CD4-positive, alpha-beta T cell treated with Interleukin-4 for 4 hours (primary cell): ENCODE measurements at places on chromosomes 3 and 15.

- DNase-seq = no peak
Measured at GRCh38 chr3:40989141-40990061, 209.9 kb upstream of the CTNNB1 start.

DNA sequence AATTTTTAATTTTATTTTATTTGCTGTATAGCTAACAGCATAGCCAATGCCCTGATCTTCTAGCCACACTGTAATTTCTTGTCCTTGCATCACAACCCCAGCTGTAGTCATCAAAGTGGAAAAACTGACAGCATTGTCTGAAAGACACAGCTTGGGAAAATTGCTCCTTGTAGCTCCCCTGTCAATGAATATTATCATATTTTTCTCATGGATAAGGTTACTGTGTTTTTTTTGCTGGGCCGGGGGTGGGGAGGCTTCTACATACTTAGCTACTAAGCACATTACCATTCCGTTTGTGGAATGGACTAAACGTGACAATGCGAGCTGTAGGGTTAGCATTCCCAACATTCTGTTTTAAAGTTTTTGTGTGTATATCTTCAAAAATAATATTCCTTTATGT, 381.3 kb downstream of the TIGIT start:
- no peak for DNase-seq

DNA sequence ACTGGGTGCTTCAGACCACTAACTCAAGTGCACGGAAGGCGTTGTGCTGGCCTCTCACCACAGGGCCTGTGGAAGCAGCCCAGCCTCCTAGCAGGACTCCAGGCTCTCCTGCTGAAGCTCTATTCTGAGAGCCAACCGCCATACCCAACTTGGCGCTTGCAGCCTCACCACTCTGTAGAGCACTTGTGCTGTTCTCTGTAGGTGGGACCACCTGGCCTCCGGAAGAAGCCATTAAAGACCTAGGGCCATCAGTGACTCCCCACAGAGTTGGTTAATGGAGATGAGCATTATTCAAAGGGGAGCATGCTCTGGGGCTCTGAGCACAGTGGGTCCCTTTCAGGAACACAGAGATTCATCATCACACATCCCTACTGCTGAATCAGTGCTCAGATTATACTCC, 50.9 kb downstream of the C3orf85 start:
- no peak for DNase-seq

GRCh38 chr3:18090377-18090776, 334.8 kb downstream of the SATB1 start:
- DNase-seq = no peak

DNA sequence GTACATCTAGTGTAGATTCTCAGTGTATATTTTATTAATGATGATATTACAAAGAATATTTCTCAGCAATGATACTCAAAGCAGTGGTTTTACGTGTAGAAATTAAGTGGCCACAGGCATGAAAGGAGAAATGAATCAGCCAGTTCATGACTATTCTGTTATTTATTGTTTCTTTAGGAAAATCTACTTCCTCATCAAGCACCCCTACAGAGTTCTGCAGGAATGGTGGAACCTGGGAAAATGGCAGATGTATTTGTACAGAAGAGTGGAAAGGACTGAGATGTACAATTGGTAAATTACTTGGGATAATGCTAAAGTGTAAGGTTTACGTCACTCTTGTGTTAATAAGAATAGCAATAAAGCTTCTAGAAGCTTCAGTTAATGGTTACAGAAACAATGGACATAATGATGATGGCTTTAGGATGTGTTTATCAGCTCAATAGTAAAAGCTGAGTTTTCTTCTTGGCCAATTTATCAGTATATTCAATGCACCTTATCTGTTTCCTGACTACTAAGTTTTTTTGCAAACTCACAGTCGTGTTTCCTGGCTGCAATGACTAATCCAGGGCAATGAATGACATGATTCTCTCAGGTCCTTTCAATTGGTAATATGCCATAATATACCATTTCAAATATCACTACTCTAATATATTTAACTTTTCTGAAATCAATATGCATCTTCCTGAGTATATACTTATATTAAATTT, 20.2 kb downstream of the ADGRG7 start:
- DNase-seq = no peak

GRCh38 chr15:94924971-94925598, 693.7 kb downstream of the MCTP2 start:
- no peak for DNase-seq

GRCh38 chr3:127342735-127343134, 54.9 kb upstream of the PRR20G start:
- DNase-seq = no peak

GRCh38 chr3:193776626-193777358, 183.8 kb downstream of the OPA1 start:
- DNase-seq = no peak

DNA sequence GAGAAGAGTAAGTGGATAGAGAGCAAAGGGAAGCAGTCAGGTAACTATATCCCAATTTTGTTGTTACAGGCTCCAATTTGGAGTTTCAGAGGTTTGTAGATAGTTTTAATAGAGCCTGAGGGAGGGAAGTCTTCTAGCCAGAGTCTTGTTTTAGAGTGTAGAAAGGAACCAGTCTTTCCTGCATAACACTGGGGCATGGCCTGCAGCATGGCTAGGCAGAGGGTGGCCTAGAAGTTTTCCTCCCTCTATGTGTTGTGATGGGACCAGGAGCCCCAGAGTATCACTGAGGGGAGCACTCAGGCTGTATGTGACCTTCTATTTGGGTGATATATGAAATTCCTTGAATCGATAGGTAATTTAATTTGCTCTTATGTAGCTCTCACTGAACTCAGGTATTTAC, 22.5 kb upstream of the GABRR3 start:
- DNase-seq = no peak

GRCh38 chr15:65248511-65249255, 37.4 kb upstream of the CILP start:
- DNase-seq = no peak

- no peak for DNase-seq
Measured at GRCh38 chr3:86961297-86961696, 29.7 kb downstream of the VGLL3 start.

DNA sequence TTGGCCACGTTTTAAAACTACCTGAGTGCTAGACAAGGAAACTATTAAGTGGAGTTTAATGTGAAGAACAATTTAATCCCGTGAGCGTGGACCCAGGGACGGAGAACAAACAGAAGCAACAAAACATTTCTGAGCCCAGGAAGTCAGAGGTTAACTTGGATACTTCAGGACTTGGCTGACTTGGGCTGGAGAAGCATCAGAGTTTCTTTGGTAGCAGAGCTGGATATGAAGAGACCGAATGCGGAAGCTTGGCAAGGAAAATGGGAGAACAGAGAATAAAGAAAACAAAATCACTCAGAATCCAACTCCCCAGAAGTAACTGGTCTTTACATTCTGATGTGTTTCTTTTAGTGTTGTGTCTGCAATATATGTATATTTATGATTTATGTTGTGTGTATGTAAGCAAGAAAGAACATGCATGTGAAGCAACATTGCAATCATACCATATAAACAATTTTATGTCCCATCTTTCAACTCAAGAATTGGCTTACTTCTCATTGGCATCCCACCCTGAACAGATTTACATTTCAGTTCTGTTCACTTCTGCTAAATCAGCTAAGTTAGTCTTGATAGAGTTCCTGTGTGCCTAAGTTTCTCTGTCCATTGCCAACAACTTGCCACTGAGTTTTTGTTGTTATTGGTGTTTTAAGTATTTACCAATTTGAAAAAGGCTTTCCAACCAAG, 17.2 kb upstream of the PLOD2 start:
- DNase-seq = no peak

- no peak for DNase-seq
Measured at GRCh38 chr3:55813268-55814097, 326.4 kb upstream of the WNT5A start.

DNA sequence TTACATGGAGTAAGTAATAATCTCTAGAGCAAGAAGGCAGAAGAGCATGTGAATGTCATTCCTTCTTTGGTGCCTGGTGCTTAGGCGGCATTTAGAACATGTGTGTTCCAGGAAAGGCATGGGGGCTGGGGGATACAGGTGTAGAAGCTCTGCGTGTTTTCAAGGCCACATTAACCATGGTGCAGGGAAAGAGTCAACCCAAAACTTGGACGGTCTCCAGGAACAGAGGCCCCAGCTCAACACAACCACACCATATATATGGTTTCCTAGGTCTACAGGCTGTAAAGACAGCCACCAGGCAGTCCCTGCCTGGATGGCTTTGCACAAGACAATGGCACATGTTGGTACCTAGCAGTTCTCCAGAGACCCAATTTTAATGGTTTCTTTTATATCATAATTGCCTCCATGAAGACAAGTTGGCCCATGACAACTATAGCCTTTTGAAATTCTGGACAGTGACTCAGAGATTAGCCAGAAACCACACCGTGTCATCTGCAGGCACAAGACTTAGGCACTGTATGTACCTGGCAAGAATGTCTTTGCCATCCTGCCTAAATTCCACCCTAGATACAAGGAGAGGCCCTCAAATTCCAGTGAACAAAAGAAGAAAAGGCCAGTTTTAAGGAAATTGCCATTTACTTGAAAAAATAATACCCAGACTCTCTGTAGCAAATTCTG, 25.0 kb upstream of the DGKG start:
- DNase-seq = no peak

DNA sequence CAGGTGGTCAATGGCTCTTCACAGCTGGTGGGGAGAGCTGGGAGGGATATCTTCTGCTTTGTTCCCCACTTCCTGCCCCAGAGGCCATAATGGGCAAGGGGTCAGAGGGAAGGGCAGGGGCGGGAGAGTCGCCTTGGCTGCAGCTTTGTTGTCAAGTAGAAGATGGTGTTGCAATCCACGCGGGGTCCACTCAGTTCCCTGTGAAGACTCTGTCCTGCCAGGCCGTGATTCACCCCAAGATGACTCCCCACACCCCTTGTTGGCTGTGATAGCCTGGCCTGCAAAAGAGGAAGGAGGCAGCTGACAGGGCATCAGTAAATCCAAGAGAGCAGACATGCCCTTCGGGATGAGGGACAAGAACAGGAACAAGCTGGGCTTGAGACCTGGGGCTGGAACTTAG, 6.9 kb downstream of the GALNT15 start:
- DNase-seq = no peak

GRCh38 chr3:44680921-44681455, 31.5 kb upstream of the ZNF502 start:
- no peak for DNase-seq

GRCh38 chr3:154285221-154285620, 39.1 kb downstream of the DHX36 start:
- DNase-seq = no peak

DNA sequence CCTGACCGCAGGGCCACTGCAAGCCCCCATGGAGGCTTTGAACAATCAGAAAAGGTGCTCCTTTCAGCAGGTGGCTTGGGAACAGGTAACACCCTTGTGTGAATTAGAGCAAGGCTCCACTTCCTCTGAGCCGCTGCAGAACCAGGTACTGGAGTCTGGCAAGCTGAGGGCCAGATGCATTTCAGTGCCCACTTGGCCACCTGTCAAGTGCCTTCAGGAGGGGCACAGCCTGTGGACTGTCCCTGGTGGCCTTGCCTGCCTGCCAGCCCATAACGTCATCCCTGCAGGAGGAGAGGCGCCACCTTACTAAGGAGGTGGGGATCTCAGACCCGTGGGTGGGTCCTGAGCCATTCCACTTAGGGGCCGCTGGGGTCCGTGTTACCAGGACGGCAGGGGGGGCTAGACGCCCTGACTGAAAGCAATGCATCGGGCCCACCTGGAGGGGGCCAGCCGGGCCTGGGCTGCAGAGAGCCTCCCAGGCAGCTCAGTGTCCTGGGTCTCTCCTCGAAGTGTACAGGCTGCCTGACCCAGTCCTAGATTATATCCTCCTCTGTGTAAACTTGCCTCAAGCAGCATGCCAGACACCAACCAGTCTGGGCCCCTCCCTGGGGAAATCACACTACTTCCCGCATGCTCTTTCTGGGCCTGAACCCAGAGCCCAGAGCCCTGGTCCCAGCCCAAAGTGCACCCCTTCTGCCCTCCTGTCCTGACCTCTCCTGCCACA, 16.1 kb downstream of the SPTBN5 start:
- no peak for DNase-seq

GRCh38 chr3:162629372-162629771, 1132.8 kb downstream of the OTOL1 start:
- DNase-seq = no peak

DNA sequence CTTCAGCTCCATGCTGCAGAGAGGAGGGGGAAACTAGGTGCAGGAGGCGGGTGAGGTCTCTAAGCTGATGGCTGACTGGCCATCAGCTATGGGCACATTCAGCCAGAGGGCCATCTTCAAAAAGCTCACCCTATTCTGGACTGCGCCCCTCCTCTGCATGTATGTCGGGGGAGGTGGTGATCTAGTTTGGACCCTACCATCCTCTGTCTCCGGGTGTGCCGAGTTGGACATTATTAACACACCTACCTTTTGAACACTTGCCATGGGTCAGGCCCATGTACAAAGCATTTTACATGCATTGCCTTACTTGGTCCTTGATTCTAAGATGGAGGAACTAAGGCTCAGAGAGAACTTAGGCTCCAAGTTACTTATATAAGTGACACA, 1.4 kb downstream of the NISCH start:
- no peak for DNase-seq

DNA sequence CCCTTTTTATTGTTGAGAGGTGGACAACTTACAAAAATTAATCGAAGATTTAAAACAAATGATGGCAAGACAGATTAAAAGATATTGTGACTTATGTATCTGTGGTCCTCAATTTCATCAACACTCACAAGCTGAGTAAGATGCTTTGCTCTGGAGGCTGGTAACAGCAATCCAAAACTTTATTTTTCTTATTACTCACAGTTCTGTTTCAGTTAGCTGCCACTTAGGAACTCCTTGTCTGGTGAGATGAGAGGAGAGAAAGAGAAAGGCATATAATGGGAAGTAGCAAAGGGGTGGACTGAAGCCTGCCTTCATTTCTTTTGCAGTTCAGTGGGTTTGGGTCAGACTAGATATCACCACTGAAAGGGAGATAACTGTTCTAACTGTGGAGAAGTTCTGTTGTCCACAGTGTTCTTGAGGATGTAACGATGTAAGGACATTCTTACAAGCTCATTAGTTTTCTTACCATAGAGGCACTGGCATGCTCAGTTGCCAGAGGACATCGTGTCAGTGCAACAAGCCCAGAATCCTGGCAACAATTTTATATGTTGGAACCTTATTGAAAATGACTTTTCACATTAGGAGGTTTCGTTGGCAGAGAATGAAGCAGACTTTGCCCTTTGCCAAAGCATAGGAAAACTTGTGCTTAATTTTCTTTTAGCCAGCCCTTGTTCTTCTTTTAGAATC, 93.6 kb downstream of the PLCL2 start:
- DNase-seq = no peak

DNA sequence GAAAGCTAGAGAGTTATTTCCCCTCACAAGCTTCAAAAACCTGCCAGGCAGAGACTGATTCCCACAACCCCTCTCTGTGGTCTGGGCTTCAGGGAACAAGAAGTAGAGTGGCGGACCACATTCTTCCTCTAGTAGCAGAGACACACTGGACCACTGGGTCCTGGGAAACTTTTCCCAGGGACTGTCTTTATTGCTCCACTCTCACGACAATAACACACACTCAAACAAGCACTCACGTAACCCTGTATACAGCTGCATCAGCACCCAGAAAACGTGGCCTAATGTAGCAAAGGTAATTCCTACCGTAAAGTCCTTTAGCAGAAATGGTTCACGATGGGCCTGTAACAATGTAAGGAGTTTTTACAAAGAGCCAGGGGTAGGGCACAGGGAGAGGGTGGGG, 27.6 kb downstream of the CPOX start:
- no peak for DNase-seq

- no peak for DNase-seq
Measured at GRCh38 chr15:87477026-87477425, 779.5 kb downstream of the NTRK3 start.
